ENCODE measurements at places on chromosomes 11 and 22. TPM values are rescaled to one million over a fixed set of nuclear protein-coding genes. Genes with fewer than 3 reads are reported as not detected.

DNA sequence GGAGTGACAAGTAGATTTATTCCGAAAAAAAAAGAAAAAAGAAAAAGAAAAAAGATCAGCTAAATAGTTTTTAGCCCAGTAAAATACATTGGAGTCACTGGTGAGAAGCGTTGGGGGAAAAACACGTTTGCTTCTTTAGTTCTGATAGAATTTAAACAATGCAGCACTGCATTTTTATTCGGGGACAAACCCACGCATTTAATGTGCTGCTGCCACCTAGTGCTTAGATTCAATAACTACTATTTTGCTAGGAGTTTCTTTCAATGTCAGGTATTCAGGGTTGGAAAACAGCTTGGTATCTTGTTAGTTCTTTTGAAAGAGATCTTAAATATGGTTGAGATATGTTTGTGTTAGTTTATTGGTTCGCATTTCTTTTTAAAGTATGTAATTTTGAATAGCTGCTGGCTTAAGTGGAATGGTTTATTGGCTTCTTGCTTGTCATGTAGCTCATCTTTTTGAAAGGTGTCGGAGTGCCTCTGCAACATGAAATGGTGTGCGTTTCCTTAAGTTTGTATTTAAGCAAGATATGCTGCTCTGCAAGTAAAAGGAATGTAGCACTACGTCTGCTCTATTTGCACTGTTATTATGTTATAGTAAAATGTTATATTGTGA, 41.9 kb downstream of the SVIP start:
- peak; percentile 75 for DNase-seq

The PDGFD gene
- 4.9 TPM for total RNA-seq

The ELMOD1 gene
- total RNA-seq, result not detected

DNA sequence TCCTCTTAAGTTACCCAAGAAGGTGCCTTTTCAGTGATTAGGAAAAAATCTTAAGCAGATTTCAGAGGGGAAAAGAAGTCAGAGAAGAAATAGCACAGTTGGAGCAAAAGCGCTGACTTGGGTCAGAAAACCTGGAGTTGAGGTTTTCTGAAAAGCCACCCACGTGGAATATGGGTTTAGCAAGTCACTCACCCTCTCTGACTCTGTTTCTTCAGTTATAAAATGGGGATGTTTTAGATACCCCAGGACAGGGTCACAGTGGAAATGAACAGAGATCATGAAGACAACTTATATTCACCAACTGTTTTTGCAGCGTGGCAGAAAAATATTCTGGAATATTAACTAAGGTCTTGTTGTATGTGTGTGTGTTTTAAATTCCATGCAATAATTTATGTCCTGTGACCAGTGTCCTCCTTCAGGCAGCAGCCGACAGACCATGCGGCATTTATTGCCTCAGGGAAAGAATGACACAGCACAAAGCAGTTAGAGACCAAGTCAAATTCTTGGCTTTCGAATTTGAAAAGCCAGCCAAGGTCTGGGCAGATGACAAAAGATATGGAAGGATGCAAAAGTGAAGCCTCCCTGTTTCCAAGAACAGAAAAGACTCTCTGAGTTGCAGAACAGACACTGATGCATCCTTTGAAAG, 119.9 kb downstream of the MIAT start:
- DNase-seq, result no peak

The HTR3A gene
- total RNA-seq, result not detected

- no peak for DNase-seq
Measured at GRCh38 chr11:16153951-16154350, 202.4 kb downstream of the SOX6 start.

GRCh38 chr22:50144005-50144614, 26.4 kb upstream of the PANX2 start:
- DNase-seq, result no peak

GRCh38 chr11:95134491-95134890, 44.8 kb downstream of the ENDOD1 start:
- DNase-seq, result no peak

The CAVIN3 gene
- total RNA-seq, result 166 TPM

All from stomach (tissue), 19 donors.